A673 (cell line): ENCODE measurements at places on chromosomes 5 and 9. TPM values are rescaled to one million over a fixed set of nuclear protein-coding genes. Genes with fewer than 3 reads are reported as not detected.

Gene RLN2
- total RNA-seq, result not detected in 2 replicates

Gene MYOT
- not detected in 2 replicates for total RNA-seq

Gene ANKRD20A1
- total RNA-seq, result not detected in 2 replicates

Gene FYB1
- total RNA-seq, result not detected in 2 replicates

Gene LHX2
- 0.17 and 0.26 TPM in 2 replicates for total RNA-seq

Gene APBA1
- 0.13 and 0.15 TPM in 2 replicates for total RNA-seq

Gene SERF1A
- total RNA-seq, result 15.1 and 23.3 TPM in 2 replicates

Gene TNC
- 202 and 206 TPM in 2 replicates for total RNA-seq

Gene GABRP
- total RNA-seq, result 0.09 TPM in 1 of 2 replicates, not detected in the other

Gene AK8
- 0.92 TPM in 1 of 2 replicates, not detected in the other for total RNA-seq

Gene PCDHB10
- total RNA-seq, result 2.7 and 2.8 TPM in 2 replicates

Gene QRFP
- total RNA-seq, result not detected in 2 replicates

Gene LCN2
- total RNA-seq, result not detected in 2 replicates

Gene SV2C
- 3.1 and 4.1 TPM in 2 replicates for total RNA-seq

Gene ARL10
- total RNA-seq, result 13.6 and 15.8 TPM in 2 replicates

Gene GFI1B
- total RNA-seq, result not detected in 2 replicates

Gene GPR150
- 0.13 and 0.15 TPM in 2 replicates for total RNA-seq

Gene NOL6
- total RNA-seq, result 36.3 and 49.6 TPM in 2 replicates

Gene PCDHB16
- 11.3 and 12.8 TPM in 2 replicates for total RNA-seq

Gene BSPRY
- total RNA-seq, result not detected in 2 replicates

Gene FOXD4L4
- 0.17 TPM in 1 of 2 replicates, not detected in the other for total RNA-seq

Gene PFN3
- total RNA-seq, result not detected in 2 replicates

Gene FOXD4L6
- not detected in 2 replicates for total RNA-seq

Gene WHRN
- 9.1 and 11.5 TPM in 2 replicates for total RNA-seq

Gene CERCAM
- 10.1 and 14.7 TPM in 2 replicates for total RNA-seq

Gene PIP5KL1
- total RNA-seq, result 2.6 and 3.9 TPM in 2 replicates

Gene REEP2
- 8.4 and 14.6 TPM in 2 replicates for total RNA-seq

Gene SLC25A48
- not detected in 2 replicates for total RNA-seq

Gene SGCD
- total RNA-seq, result 0.17 and 0.22 TPM in 2 replicates

Gene SRA1
- 55.1 and 62.3 TPM in 2 replicates for total RNA-seq

Gene SPINK4
- not detected in 2 replicates for total RNA-seq

Gene HMCN2
- 0.22 and 0.28 TPM in 2 replicates for total RNA-seq
